Jurkat, Clone E6-1 (cell line): ENCODE measurements at places on chromosomes 6 and 20.

- no peak for DNase-seq
These were observed 14.1 kb upstream of the EMILIN3 start for GRCh38 chr20:41380551-41381193.

GRCh38 chr6:147849401-147850330 lies 341.2 kb downstream of the SAMD5 start:
- no peak for DNase-seq

GRCh38 chr6:99521633-99522151 lies 6.5 kb upstream of the USP45 start:
- DNase-seq = peak; percentile 30

GRCh38 chr6:129476248-129476564 lies 233.8 kb downstream of the ARHGAP18 start:
- DNase-seq = no peak

DNA sequence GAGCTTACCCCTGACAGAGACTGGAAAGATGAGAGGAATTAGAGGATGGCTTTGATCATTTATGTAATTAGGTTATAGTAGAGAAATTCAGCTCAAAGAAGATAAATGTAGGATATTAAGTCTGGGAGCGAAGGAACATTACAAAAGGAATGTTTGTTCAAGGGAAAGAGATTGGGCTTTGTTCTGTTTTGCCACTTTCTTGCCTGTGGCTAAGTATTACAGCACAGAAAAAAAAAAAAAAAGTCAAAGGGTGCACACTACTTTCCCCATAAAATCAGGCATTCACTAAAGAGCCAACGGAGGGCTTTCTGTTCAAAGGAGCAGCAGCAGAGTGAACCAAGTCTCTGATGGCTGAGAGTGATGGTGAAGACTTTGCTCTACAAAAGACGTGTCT lies 5.0 kb upstream of the HDDC2 start:
- no peak for DNase-seq

DNA sequence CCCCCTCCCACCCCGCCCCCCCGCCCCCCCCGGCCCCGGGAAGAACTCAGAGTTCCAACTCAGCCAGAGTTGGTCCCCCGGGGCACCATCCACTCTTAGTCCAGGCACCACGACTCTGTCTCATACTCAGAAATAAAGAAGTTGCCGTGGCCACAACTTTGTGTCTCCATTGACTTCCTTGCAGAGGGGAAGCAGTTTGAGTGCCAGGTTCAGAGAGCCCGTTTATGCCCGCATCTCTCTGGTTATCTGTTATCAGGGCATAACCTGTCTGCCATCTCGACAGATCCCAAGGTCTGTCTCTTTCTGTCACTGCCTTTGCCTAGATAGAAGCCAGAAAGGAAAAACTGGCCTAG lies 605 bp downstream of the CDC5L start:
- no peak for DNase-seq

- no peak for DNase-seq
These were observed 142.0 kb upstream of the ZNF217 start for GRCh38 chr20:53735536-53736050.

- DNase-seq = no peak
These were observed 89.7 kb upstream of the GCM1 start for GRCh38 chr6:53238311-53238710.

GRCh38 chr6:169930799-169931198 lies 179.4 kb downstream of the ERMARD start:
- DNase-seq = no peak

- no peak for DNase-seq
These were observed 8.8 kb upstream of the GJA1 start for GRCh38 chr6:121426686-121427085.

- no peak for DNase-seq
These were observed 21.4 kb downstream of the KCNQ5 start for GRCh38 chr6:72643214-72643613.

- DNase-seq = peak; percentile 62
These were observed 16.0 kb downstream of the SLA2 start for GRCh38 chr20:36629719-36630681.

- no peak for DNase-seq
These were observed 24.1 kb downstream of the LGSN start for GRCh38 chr6:63295553-63296194.

- DNase-seq = no peak
These were observed 29.4 kb upstream of the CCR6 start for GRCh38 chr6:167093406-167093921.

DNA sequence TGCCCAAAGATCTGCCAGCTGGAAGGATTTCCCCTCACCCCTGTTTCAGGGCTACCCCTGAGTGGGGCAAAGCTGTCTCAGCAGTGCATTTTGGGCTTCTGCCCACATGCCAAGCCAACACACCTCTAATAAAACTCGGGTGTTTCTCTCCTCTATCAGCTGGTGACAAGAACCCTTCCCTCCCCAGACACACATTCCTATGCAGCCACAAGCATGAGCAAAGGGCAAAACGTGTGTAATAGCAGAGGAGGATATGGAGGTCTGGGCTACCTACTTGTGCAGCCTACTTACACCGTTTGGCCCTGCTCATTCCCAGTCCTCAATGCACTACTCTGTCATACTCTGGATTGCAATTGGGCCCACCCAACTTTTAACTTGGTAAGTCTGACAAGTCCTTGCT lies 101.3 kb downstream of the IYD start:
- DNase-seq = no peak

DNA sequence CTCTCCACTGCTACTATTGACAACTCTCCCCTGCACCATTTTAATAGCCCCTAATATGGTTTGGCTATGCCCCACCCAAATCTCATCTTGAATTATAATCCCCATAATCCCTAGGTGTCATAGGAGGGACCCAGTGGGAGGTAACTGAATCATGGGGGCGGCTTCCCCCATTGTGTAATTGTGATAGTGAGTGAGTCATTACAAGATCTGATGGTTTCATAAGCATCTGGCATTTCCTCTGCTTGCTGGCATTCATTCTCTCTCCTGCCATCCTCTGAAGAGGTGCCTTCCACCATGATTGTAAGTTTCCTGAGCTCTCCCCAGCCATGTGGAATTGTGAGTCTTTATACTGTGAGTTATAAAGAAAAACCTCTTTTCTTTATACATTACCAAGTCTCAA lies 74.1 kb upstream of the TCF21 start:
- DNase-seq = no peak

GRCh38 chr20:5719861-5720403 lies 30.3 kb upstream of the SHLD1 start:
- no peak for DNase-seq

DNA sequence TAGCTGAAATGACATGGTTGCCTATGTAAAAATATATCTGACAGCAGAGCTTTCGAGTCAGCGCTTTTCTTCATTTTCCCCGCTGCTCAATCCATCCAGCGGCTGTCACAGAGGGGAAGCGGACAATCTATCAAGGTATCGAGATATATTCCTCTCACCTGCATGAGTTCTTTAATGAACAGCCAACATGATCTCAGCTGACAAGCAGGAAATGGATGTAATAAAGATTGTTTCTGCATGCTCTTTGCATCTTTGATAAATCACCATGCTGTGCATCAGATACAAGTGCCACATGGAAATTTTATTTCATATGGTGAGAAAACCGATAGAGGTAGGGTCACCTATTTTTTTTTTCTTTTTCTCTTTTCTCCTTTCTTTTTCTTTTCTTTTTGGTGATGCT lies 602.3 kb upstream of the MMS22L start:
- no peak for DNase-seq

DNA sequence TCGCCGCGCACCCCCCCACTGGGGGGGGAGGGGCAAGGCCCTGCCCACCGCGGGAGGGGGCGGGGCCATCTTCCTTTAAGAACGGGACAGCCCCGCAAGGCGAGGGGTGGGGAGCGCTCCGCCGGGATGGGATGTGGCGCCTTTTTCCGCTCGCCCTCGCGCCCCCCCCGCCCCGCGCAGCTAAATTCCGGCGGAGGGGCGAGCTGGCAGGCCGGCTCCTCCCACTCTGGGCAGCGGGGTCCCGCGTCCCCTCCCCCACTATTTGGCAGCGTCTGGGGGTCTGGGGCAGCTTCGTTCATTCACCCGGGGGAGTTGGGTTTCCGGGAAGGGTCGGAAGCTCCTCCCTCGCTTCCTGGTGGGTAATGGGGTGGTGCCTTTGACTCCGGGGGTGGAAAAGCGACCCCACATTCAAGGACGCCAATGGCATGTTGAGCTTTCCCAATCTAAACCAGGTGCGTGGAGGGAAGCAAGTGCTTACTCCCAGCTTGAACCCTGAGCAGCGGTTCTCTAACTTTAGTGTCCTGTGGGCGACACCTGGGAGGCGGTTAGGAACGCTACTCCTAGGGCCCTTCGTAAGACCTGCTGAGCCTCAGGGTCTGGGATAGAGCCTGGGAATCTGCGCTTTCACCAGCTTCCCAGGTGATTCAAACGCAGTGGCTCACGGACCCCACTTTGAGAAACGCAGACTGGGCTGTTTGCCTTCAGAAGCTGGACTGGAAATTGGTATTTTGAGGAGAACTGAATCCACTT lies 927 bp downstream of the ASXL1 start:
- DNase-seq = peak; percentile 65

DNA sequence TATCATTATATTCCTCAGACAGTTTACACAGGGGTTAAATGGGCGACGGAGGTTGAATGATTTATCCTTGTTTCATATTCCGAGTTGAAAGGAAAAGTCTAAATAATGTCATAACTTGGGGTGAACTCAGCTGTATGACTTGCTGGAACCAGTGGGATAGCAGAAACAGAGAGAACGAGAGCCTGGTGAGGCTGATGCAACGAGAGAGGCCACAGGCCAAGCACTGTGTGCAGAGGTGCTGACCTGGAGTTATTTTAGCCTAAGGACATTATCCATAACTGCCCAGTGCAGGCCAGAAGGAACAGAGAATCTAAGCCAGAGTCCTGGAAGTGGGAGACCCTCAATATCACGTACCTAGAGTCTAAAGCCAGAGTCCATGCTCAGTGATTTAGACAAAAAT lies 394.9 kb downstream of the MAFB start:
- no peak for DNase-seq
